Left ventricle myocardium inferior (tissue), 1 donor: ENCODE measurements at places on chromosomes 11 and 22.

DNA sequence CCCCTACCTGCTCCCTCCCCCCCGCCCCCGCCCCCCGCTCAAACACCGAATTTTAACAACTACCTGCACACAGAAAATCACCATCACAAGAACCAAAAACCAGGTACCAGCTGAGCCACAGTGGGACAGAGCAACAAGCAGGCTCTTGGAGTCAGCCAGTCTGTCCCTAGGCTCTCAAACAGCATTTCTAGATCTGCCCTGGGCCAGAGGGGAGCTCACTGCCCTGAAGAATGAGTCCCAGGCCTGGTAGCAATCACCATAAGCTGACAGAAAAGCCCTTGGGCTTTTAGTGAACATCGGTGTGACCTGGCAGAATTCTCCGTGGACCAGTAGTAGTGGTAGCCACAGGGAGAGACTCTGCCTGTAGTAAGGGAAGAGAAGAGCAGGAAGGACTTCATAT lies 58.3 kb downstream of the C11orf87 start:
- DNase-seq = no peak

DNA sequence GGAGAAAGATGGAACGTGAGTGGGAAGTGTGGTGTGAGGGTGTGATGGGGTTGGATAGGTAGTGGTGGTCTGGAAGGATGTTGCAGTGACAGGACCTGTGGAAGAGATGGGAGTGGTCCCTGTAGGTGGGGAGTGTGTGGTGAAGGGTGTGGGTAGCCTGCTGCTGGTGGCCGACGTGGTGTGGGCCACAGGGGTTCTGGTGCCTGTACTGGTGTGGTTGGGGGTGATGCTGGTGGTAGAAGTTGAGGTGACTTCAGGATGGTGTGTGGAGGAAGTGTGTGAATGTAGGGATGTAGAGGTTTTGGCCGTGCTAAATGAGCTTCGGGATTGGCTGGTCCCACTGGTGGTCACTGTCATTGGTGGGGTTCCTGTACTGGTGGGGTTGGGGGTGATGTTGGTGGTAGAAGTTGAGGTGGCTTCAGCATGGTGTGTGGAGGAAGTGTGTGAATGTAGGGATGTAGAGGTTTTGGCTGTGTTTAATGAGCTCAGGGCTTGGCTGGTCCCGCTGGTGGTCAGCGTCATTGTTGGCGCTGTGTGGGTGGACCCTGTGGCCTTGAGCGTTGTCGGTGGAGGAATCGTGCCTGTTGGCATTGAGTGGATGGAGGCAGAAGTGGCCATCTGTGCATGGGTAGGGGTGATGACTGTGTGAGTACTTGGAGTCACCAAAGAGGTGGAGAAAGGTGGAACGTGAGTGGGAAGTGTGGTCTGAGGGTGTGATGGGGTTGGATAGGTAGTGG lies 19.1 kb downstream of the MUC6 start:
- no peak for DNase-seq

GRCh38 chr11:57802411-57802810 lies 40.8 kb downstream of the CTNND1 start:
- DNase-seq = no peak

DNA sequence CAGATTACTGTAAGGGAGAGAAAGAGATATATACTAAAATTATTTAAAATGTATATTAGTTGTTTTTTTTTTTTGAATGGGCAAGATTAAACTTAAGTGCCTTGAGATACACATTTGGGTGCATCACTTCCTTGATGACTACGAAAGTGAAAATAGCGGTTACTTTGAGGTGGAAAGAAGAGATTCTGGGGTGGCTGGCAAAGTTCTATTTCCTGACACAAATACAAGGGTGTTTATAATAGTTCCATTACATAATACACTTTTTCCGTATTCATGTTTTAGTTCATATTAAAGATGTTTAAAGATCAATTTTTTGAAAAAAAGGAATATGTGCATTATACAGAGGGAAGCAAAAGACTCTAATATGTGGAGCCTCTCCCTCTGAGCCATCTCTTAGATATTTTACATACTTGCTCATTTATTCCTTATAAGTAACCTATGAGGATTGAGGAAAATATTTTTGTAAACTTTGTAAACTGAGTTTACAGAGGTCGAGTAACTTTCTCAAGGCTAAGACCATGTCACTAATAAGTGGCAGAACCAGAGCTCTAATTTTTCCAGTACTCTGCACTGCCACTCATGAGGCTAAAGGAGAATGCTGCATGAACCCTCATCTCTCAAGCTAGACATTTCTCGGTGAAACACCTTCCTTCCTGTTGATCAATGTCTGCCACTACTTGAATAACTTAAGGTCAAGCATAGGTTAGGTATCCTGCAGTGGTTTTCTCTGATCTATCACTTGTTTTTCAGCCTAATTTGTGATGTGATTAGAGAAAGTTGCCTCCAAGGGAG lies 58.6 kb downstream of the DDIAS start:
- no peak for DNase-seq

- DNase-seq = no peak
Observed at GRCh38 chr11:132962041-132962440, 570.3 kb downstream of the OPCML start.

DNA sequence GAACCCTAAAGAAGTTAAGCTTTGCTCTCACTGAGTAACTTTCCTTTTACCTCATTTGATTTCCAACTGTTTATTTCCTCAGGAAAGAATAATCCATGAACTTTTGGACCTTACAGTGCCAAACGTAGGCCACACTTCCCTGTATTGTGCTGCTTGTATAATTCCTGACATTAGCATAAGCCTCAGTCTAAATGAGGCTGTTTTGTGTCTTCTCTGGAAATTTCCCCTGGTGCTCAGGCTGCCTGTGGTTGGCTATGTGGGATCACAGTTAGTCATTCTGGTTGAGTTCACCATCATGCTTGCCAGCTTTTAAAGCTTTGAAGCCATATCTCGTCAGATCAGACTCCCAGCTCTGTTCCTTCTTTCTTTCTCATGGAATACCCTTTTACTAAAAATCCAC lies 107.0 kb downstream of the FAM76B start:
- no peak for DNase-seq

- DNase-seq = no peak
Observed at GRCh38 chr11:132147464-132147863, 777.0 kb downstream of the NTM start.

DNA sequence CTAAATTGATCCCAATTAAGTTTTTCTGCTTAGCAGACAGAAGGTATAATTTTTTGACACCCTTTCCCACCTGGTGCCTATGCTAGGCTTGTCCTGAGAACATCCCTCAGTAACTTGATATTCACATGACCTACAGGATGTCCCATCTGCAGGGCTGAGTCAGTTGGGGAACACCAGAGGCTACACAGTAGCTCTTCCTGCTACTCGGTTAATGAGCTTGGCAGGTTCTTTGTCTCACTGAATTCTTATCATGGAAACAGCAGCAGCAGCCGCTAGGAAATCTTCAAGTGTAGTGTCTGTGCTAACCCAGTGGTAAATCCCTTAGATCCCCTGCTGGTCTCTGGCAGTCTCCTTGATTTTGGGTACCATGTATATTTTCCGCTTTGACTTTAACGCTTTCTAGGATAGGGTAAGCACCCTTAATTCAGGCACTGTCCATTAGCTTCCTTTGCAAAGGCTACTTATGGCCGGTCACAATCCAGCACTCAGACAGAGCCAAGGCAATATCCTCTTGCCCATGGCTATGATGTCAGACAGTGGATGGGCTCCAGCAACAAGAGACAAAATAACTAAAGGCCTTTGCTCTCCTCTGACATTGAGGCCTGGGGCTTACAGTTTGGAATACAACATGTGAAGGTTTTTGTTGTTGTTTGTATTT lies 8.5 kb downstream of the MRPL16 start:
- DNase-seq = no peak

DNA sequence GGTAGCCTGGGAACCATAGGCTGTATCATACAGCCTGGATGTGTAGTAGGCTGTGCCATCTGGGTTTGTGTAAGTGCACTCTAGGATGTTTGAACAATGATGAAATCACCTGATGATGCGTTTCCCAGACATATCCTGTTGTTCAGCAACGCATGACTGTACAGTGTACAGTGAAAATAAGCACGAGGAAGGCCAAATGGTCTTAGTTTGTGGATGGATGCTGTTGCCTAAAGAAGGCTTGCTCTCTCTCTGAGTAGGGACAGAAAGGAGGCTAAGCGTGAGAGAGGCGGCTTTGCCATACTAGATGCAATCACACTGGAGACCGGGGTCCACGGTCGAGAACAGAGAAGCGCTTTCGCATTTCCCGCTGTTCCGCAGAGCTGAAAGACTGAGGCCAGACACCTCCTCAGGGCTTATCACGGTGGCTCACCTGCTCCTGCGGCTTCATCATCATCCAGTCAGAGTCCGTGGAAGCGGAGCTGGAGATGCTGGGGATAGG lies 27.6 kb upstream of the APLP2 start:
- DNase-seq = no peak

DNA sequence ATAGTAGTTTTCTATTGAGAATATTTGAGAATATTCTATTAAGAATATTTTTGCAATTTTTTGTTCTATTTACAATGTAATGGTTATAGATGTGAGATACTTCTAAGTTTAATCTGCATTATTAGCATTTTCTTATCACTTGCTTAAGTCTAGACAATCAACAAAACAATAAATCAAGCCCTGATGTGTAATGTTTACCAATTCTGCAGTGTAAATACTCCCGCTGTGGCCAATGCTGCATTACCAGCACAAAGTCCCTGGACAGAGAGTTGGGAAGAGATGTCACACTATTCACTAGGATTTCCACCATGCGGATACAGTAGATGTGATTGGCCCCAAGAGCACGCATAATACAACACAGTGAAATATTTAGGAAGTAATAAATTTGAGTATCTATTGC lies 47.6 kb upstream of the GCAT start:
- no peak for DNase-seq

DNA sequence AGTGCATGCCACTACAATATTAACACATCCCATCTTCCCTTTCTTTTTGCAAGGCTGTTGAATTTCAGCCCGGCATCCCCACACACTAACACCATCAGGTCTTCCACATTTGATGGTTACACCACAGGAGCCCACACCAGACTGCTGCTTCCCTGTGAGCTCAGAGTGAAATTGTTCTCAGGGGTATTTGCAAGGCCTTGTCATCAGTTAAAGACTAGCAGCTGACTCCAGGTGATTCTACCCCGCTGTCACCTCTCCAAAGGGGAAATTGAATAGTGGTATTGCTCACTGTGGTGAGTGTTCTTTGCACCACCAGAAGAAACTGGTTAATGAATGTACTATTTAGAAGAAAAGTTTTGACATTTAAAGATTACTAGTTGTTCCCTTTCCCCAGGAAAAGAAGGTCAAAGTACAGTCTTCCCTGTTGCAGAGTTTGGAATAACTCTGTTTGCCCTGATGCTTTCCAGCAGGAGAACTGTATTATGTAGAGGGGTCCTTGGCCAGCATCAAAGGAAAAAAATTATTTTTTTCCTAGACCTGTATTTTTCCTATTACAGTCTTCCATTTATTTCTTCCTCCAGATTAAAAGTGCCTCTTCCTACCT lies 41.9 kb downstream of the BID start:
- no peak for DNase-seq

DNA sequence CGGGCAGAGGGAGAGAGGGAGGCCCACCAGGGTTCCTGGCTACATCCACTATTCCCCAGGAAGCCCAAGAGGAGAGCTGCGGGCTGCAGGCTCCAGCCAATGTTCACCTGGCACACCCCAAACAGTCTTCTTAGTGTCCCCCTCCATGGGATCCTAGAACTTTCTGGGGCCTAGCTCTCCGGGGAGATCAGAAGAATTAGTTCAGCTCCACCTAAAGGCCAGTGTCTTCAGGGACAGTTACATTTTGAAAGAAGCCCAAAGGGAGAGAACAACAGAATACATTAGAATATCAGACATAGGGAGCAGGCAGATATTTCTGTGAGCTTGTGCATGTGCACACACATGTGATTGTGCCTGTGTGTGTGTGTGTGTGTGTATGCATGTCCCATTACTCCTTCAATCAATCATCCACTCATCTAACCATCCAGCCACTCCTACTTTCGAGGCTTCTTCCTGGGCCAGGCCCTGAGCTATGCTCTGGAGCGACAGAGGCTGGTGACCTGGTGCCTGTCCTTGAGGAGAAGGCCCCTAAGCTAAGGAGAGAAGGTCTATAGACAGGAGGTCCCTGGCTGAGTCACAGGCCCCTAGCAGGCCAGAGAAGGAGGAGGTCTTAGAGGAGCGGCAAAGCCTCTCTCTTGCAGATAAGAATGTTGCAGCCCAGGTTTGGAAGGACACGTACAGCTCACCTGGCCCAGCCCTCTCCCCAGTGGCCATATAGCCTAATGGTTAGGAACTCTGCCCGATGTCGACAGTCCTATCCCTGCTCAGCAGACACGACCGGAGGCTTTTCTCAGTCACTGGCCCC lies 165.5 kb downstream of the DSCAML1 start:
- no peak for DNase-seq

GRCh38 chr11:128161994-128162393 lies 425.4 kb downstream of the ETS1 start:
- DNase-seq = no peak

DNA sequence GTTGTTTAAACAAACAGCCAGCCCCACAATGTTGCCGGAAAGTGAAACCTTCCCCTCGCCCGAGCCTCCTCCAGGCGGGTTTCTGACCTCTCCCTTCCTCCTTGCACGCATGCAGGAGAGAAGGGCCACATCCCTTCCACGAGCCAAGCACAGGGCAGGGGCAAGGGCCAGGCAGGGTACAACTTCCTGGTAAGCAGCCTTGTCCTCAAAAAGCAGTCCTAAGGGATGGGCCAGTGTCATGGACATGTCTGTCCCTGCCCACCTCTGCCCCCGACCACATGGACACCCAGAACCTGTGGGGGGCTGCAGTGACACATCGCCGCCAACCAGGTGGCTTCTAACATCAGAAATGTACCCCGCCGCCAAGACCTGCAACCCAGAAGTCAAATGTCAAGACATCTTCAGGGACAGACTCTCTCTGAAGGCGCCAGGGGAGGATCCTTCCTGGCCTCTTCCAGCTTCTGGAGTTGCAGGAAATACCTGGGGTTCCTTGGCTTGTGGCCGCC lies 145.3 kb downstream of the CRYBB2 start:
- DNase-seq = no peak

GRCh38 chr11:126039485-126040271 lies 23.0 kb downstream of the CDON start:
- DNase-seq = no peak

DNA sequence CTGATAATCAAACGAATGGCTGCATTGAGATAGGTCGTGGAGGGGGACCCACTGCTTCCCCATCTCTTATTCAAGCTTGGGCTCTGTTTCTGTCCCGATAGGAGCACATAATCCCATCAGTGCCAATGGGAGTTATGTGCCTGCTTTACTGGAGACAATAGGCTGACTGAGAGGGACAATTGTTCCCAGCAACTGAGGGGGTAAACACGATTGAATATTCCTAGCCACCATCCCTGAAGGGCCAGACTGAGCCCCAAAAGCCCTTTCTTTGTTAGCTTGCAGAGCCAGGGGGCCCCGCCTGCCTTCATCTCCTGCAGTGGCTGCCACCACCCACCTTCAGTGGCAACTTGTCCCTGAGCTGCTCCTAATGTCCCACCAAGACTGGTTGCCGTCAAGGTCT lies 172.8 kb upstream of the NAV2 start:
- no peak for DNase-seq

- no peak for DNase-seq
Observed at GRCh38 chr22:36360871-36361383, 26.8 kb downstream of the MYH9 start.

- no peak for DNase-seq
Observed at GRCh38 chr11:14819596-14819995, 72.4 kb downstream of the CYP2R1 start.

GRCh38 chr11:64787526-64788320 lies 9.4 kb upstream of the SF1 start:
- DNase-seq = no peak
